ENCODE measurements at places on chromosomes 6 and 20. TPM values are rescaled to one million over a fixed set of nuclear protein-coding genes. Genes with fewer than 3 reads are reported as not detected.

Gene CRIP3
- total RNA-seq, result 1.8 TPM

DNA sequence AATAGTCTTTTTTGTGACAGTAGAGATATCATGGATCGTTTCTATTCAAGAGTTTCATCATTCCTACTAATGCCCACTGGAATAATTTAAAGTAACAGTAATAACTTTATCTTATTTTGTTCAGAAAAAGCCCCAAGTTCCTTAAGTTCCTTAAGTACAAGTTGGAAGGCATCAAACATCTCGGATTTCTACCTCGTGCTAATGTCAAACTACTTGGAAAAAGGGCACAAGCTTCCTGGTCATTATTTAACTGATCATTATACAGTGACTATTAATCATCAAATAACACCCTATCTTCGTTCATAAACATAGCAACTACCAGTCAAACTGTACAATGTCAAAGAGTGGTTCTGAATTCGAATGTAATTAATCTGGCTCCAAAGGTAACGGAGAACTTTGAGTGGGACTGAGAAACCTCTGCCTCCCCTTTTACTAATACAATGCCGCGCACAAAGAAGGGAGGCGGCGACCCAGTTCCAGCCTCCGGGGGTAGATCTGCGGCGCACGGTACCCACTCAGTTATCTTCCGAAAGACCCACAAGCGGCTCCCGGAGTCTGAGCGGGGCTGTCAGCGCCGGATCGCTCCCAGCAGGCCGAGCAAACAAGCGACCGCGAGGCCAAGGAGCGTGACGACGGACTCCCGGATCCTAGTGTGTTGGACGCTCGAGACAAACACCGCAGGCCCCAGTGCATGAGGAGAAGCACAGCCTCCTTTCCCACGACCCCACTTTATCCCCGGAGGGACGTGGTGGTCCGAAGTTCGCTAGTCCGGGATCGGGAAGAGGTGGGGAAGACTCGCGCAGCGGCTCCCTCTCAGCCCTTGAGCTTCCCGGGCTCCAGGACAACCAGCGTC lies 716 bp downstream of the SHPRH start:
- DNase-seq, result peak; percentile 87

DNA sequence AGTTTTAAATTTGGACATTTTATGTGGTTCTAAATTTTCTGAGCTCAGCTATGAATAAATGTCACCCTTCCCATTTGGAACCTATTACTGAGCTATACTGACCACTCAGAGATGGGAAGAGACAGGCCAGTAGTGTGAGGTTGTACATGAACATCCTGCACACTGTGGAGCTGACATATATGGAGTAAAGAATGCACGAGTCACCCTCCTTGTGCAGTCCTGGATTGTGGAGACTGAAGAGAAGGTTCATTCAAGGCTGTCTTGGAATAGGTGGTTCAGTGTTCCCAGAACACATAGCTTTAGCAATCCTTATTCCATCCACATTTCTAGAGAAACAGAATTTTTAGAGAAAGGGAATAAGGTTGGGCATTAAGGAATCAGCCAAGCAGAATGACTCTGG lies 50.3 kb upstream of the OGFRL1 start:
- no peak for DNase-seq

DNA sequence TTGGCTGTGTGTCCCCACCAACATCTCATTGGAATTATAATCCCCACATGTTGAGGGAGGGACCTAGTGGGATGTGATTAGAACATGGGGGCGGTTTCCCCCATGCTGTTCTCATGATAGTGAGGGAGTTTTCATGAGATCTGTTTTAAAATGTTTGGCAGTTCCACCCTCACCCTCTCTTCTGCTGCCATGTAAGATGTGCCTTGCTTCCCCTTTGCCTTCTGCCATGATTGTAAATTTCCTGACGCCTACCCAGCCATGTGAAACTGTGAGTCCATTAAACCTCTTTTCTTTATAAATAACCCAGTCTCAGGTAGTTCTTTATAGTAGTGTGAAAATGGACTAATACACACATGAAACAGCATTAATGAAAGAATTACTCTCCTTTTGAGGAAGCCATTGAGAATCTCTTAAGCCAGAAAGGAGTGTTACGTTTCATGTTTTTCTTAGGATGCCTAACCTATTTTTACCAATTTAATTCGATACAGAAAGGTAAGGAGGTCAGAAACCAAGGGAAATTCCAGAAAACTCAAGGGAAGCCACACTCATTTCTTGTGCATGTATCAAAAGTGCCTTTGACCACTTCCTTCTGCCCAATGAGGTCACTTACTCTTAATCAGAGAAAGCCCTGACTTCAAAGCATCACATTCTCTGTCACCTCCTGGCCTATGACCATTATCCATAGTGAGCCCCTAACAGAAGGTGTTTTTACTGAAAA lies 24.7 kb upstream of the HINT3 start:
- no peak for DNase-seq

- no peak for DNase-seq
Measured at GRCh38 chr6:151160929-151161757, 78.6 kb upstream of the AKAP12 start.

DNA sequence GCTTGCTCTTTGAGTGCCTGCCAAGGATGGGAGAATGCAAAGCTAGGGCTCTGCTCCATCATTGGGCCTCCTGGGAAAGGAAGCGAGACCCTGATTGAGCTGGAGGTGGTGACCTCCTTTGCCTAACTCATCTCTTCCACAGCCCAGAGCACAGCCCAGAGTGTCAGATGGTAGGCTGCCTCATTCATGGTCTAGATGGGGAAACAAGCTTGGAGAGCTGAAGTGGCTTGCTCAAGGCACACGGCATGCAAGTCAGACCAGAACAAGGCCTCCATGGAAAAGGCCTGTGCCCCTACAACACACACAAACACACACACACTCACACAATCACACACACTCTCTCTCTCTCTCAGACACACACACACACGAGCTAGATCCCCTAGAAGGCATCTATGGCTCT lies 17.5 kb downstream of the TGM3 start:
- no peak for DNase-seq

- DNase-seq, result no peak
Measured at GRCh38 chr20:37362231-37362792, 16.4 kb downstream of the SRC start.

Data from osteocyte (in vitro differentiated cells).